ENCODE measurements at places on chromosomes 13 and 19.

DNA sequence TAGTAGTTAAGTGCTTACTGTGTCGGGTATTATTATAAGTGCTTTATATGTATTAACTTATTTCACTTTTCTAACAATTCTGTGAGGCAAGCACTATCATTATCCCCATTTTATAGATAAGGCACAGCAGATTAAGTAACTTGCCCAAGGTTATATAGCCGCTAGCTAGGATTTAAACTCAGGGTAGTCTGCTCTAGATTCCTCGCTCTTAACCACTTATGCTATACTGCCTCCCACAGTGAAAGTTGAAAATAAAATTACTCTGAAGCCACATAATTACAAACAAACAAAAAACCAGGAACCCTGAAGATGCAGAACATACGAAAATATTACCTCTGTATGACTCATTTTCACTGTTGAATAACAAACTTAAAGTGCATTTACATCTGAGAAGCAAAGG, 3.9 kb downstream of the TEX30 start:
- DNase-seq = no peak

- DNase-seq = peak; percentile 92
Measured at GRCh38 chr13:44311011-44311780, 62.4 kb upstream of the SERP2 start.

GRCh38 chr19:867301-867793, 7.9 kb downstream of the CFD start:
- no peak for DNase-seq

DNA sequence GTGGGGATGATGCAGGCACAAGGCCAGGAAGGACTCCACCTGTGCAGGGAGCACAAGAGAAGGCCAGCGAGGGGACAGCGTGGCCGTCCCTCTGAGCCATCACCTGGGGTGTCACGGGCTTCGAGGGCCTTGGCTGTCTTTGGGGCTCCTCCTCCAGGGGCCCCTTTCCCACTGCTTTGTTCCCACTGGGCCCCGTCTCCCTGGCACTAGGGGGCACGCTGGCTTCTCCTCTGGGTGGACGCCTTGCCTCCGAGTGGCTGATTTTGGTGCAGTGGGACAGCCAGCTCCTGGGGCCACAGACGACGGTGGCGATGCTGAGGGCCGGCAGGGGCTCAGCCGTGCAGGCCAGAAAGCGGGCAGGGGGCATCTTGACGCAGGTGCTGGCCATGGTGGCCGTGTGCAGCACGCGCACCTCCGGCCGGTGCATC, 43.2 kb upstream of the GRTP1 start:
- DNase-seq = no peak

GRCh38 chr13:51785712-51786424, 18.1 kb downstream of the DHRS12 start:
- peak; percentile 23 for DNase-seq
